ENCODE measurements at places on chromosomes 1 and 21.
A peak's percentile ranks its signal among the peaks of the same experiment; 100 is the strongest.

DNA sequence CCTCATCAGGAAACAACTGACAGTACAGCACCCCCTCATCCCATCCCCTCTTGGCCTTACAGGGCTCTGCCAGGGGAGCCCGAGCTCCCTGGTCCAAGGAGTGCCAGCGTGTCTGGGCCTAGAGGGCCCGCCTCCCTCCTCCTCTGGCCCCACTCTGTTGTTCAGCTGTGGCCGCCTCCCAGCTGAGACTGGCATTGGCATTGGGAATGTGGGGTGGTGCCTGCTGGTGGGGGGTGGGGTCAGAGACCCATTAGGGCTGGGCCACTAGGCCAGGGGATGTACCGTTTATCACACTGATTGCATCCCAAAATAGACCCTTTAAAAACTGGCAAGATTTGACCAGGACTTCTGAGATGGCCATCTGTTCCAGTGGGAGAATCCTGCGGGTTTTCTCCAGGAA lies 1.4 kb downstream of the LDLRAP1 start:
- no peak for DNase-seq

DNA sequence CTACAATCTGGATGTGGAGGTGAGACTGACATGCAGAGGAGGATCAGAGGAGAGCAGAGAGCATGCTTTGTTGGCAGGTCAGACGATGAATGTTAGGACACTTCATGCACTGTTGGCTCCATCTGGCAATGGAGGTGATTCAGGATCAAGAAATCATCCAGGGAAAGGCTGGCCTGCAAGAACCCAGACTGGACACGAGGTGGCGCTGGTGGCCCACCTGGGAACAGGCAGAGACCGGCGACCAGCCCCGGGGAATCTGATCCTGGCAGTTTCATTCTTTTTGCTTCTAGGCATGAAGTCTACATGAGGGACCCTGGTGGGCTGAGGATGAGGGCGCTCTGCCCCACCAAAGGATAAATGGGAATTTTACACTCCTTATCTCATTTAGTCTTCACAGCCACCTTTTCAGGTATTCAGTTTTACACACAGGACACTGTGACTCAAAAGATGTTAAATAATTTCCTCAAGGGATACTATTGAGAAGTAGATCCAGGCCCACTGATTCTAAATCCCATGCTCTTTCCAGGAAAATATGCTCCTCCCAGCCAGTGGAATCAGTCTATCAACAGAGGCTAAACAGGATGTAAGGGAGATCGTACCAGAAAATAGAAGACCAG lies 26.2 kb upstream of the SCMH1 start:
- peak; percentile 88 for DNase-seq

- DNase-seq: no peak
Measured at GRCh38 chr1:153231785-153232184, 14.4 kb downstream of the PRR9 start.

- DNase-seq: peak; percentile 3
Measured at GRCh38 chr1:201169971-201170532, 15.8 kb upstream of the TMEM9 start.

GRCh38 chr1:174818014-174818616 lies 181.6 kb upstream of the CACYBP start:
- DNase-seq: no peak

- DNase-seq: no peak
Measured at GRCh38 chr1:71589005-71589404, 508.2 kb upstream of the ZRANB2 start.

DNA sequence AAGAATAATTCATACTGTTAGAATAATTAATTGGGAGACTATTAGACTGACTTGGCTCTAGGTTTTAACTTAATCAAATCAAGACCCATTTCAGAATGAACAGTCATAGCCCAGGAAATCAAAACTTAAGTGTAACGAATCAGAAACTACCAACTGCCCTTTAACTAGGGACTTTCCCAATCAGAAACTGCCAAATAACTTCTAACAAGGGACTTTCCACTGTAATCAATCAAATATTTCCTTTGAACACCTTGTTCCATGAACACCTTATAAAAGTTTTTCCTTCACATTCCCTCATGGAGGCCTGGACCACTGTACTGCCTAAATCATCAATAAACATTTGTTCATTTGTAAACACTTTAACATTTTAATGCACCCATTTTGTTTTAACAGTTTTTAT lies 1054.7 kb upstream of the TMPRSS15 start:
- no peak for DNase-seq

DNA sequence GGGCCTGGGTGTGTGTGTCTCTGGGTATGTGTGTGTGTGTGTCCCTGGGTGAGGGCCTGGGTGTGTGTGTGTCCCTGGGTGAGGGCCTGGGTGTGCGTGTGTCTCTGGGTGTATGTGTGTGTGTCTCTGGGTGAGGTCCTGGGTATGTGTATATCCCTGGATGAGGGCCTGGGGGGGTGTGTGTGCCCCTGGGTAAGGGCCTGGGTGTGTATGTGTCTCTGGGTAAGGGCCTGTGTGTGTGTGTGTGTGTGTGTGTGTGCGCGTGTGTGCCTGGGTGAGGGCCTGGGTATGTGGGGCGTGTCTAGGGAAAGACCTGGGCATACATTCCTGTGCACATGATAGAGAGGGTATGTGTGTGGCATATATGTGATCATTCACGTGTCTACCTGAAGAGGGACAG lies 155.1 kb upstream of the ZC3H12A start:
- DNase-seq: no peak

DNA sequence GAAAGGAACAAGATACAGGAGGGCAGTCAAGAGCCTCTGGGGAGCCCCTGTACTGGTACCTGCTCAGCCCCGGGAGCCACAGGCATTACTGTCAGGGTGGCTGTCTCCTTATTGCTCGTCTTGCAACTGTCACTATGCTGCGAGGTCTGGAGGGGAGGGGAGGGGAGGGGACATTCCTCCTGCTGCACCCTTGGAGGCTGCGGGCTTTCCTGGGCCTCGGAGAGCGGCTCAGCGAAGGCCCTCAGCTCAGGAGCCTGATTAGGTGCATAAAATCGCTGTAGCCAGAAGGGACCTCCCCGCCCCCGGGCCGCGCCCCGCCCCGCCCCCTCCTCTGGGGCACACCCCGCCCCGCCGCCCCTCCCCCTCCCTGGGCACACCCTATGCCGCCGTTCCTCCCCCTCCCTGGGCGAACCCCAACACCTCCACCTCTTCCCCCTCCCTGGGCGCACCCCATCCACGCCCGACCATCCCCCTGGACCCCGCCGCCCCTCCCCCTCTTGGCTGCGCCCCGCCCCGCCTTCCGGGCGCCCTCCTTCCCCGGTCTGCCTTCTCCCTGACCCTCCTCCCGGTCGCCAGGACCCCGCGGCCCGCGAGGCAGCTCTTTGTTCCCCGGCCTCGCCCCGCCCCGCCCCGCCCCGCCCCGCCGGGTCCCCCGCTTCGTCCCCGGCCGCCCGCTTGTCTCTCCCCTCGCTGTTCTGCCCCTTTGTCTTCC lies 35.5 kb downstream of the CACHD1 start:
- no peak for DNase-seq

DNA sequence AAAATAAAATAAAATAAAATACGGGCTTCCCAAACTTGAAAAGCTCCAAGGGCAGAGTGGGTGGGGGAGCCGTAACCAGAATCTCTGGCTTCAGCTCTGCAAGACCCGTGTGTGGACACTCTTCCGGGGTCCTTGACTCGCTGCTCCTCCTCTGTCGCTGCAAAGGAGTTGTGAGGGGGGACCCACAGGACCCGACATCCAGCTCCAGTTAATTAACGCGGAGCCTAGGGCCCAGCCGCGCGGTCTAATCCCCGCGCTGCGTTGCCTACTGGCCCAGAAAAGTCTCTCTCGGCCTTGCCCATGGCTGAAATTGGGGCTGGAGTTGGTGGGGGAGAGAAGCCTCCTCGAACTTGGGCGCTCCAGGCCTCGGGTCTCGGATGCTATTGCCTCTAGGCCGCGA lies 1.8 kb downstream of the LMX1A start:
- no peak for DNase-seq

GRCh38 chr1:69985901-69986439 lies 219.4 kb downstream of the LRRC40 start:
- peak; percentile 3 for DNase-seq

- no peak for DNase-seq
Measured at GRCh38 chr1:55605155-55605554, 390.0 kb upstream of the USP24 start.

DNA sequence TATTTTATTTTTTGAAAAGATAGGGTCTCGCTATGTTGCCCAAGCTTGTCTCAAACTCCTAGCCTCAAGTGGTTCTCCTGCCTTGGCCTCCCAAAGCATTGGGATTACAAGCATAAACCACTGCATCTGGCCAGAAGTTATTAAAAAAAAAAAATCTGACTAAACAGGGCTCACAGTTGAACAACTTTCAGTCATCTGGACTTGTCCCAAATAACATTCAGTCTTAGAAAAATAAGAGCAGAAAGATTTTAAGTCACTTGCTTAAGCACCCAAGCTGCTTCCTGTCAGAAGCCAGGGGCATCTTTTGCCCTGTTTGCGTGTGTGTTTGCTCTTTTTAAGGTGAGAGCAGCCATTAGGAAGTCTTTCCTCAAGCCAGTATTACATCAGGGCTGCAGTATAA lies 286.8 kb downstream of the LMO4 start:
- no peak for DNase-seq

- DNase-seq: no peak
Measured at GRCh38 chr1:13451399-13451965, 41.2 kb downstream of the PRAMEF20 start.

GRCh38 chr1:174626031-174627025 lies 178.6 kb downstream of the GPR52 start:
- DNase-seq: peak; percentile 44
